ENCODE measurements at places on chromosomes 2 and 18. TPM values are rescaled to one million over a fixed set of nuclear protein-coding genes. Genes with fewer than 3 reads are reported as not detected.

- DNase-seq = no peak
Measured at GRCh38 chr2:187709065-187709464, 154.8 kb upstream of the TFPI start.

DNA sequence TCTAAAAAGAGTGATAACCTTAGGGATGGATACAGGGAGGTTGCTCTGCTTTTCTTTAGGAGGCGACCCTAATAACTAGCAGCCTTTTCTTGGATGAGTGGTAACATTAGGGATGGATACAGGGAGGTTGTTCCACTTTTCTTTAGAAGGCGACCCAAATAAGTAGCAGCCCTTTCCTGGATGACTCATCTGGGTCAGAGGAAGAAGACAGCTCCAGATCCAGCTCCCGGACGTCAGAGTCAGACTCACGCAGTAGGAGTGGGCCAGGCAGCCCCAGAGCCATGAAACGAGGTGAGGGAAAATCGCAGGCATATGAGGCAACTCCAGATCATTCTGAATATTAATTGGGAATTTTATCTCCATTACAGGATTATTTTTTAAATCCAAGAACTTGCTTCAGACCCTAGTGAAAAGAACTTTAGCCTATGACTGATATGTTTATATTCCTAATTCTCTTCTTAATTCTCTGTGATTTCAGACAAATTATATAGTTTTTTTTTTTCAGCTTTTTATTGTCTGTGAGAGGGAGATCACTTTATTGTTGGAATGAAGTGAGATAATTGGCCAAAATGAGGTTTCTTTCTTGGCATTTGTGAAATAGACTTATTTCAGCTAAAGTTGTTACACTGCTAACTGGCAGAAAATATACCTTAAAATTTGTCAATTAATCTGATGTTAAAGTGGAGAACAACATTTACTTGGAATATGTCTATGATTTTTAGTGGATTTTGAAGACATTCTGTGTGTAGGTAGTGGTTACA is 31.2 kb upstream of the C1GALT1C1L start:
- DNase-seq = peak; percentile 32

Gene GALM
- 6.5 TPM for polyA plus RNA-seq

Gene SIX2
- 1.1 TPM for polyA plus RNA-seq

Gene PRKCE
- 3.7 TPM for polyA plus RNA-seq

GRCh38 chr2:164474873-164475272 is 146.4 kb downstream of the GRB14 start:
- no peak for DNase-seq

GRCh38 chr2:108548208-108549003 is 14.1 kb downstream of the LIMS1 start:
- no peak for DNase-seq

- DNase-seq = peak; percentile 5
Measured at GRCh38 chr2:170324640-170325046, 146.7 kb downstream of the MYO3B start.

- no peak for DNase-seq
Measured at GRCh38 chr2:61984682-61985081, 79.2 kb downstream of the COMMD1 start.

GRCh38 chr2:188277786-188278185 is 13.9 kb upstream of the GULP1 start:
- DNase-seq = no peak

- DNase-seq = no peak
Measured at GRCh38 chr18:75129717-75130477, 79.0 kb downstream of the PTGR3 start.

- DNase-seq = no peak
Measured at GRCh38 chr2:198961547-198961946, 496.2 kb downstream of the SATB2 start.
